ENCODE measurements at places on chromosomes 5 and 9.

DNA sequence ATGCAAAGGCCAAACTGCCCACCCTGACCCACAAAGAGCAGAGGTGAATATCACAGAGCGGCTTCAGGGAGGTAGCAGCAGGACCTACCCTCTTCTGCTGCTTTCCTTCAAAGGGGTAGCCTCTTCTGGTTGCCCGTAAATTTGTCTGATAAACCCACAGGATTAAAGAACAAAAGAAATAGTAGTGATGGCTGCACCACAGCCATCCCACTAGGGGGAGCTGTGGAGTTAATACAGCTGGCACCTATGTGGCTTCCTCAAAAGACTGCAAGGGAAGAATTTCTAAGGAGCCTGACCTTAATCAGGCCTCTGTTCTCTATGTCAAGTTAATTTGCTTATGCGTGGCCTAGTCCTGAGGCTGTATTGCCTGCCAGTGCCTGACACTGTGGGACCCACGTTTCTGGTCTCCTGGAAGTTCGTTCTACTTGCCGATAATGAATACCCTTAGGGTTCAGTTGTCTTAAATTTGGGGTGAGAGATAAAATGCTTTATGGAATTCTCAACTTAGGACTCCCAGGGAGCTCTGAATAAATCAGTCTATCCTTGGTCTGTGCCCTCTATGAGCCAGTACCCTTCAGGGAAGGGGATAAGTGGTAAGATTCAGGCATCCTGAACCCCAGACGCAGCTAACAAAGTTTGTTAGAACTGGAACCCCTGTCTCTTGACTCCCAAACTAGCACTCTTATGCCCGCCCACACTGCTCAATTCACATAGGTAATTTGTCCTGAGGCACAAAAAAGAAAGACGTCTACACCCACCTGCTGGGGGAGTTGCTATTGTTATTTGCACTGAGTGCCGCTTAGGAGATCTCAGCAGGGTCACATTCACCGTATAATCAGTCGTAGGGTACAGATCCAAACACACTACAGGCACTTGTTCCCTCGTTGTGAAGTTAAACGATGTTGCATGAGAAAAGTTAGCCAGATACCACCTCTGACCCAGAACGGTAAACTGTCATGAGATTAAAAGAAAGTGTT lies 77.1 kb downstream of the SUSD1 start:
- DNase-seq, result peak; percentile 6

DNA sequence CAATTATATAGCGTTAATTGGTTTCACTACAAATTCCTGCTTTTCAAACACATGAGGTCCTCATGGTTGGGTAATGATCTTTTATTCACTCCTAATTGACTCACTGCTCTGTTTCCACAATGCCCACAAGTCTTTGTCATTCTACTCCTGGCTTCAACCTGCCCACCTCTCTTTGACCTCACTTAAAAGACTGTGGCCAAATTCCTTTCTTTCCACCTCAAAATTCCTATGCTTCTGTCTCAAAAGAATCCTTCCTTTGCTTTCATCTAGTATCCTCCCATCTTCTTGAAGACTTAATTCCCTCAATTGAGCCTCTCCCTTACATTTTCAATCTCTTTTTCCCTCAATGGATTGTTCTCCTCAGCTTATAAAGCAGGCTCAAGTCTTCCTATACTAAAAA lies 4.9 kb downstream of the APBA1 start:
- no peak for DNase-seq

- no peak for DNase-seq
Observed at GRCh38 chr5:159616952-159617351, 286.7 kb upstream of the IL12B start.

GRCh38 chr5:136676685-136677084 lies 311.3 kb upstream of the TRPC7 start:
- DNase-seq, result no peak

DNA sequence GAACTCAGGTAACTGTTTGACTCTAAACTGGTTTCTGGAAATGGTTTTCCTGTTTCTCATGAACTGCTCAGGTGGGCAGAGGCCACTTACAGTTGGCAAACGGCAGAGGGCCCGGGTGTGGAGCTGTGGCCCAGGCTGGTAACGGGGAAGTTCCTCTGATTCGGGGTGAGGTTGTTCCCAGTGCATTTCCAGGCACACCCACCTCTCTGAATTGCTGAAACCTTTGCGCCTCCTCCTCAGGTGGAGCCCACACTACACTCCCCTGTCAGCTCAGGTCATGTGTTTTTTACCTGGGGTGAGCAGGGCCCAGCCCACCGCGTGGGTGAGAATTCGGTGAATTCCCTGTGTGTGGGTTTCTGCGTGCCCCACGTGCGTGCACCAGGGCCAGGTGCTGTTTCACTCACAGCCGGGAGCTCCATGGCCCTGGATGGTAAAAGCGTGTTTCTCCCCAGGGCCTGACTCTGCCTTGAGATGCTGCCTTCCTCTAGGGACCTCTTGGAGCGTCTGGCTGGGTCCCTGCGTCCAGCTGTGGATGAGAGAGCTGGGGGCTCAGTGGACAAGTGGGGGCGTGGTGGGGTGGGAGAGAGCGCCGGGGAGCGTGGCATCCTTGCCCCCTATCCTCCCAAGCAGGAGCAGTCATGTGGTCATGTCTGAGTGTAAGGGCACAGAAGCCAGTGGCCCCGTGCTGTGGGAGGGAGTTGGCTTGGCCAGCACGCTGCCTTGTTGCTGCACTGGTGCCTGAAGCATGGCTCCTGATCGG lies 33.5 kb upstream of the LPCAT1 start:
- no peak for DNase-seq

DNA sequence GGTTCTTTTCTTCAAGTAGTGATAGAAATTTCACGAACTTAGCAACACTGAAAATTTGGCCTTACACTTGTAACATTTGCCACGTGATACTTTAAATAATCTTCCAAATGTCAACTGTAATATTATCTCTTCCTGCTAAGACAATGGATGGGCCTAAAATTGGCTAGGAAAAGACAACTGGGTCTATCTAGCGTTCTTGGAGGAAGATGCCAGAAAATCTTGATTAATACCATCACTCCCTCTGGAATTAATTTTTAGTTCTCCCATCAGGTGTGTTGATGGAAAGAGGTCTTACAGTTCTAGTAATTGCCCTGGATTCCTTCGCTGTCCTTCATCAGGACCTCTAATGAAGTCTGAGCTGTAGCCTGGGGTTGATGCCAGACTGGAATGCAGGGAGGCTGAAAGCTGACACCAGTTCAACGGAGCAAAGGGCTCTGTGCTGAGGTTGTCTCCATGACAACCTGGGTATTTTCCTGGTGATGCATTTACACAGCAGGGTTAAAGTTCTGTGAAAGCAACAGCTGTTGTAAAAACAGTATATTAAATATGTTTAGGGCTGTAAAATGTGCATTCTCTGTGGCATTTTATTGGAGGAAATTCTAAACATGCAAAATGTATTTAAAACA lies 92.3 kb downstream of the GAS1 start:
- peak; percentile 62 for DNase-seq

GRCh38 chr9:17719053-17719452 lies 140.2 kb downstream of the SH3GL2 start:
- DNase-seq, result no peak

- no peak for DNase-seq
Observed at GRCh38 chr9:137710704-137711103, 91.9 kb downstream of the EHMT1 start.

GRCh38 chr9:104970271-104970987 lies 42.5 kb upstream of the ABCA1 start:
- no peak for DNase-seq

- no peak for DNase-seq
Observed at GRCh38 chr9:132014218-132014805, 65.4 kb downstream of the MED27 start.

GRCh38 chr5:10886497-10886896 lies 125.5 kb upstream of the DAP start:
- DNase-seq, result no peak

DNA sequence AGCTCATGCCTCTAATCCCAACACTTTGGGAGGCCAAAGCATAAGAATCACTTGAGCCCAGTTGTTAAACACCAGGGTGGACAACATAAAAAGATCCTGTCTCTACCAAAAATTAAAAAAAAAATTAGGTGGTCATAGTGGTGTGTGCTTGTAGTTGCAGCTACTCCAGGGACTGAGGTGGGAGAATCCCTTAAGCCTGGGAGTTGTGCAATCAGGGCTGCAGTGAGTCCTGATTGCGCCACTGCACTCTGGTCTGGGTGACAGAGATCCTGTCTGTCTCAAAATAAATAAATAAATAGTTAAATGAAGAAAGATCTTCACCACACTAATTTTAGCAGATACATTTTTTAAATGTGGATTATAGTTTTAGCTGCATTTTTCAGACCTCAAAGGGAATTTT lies 433.2 kb downstream of the MAT2B start:
- no peak for DNase-seq

DNA sequence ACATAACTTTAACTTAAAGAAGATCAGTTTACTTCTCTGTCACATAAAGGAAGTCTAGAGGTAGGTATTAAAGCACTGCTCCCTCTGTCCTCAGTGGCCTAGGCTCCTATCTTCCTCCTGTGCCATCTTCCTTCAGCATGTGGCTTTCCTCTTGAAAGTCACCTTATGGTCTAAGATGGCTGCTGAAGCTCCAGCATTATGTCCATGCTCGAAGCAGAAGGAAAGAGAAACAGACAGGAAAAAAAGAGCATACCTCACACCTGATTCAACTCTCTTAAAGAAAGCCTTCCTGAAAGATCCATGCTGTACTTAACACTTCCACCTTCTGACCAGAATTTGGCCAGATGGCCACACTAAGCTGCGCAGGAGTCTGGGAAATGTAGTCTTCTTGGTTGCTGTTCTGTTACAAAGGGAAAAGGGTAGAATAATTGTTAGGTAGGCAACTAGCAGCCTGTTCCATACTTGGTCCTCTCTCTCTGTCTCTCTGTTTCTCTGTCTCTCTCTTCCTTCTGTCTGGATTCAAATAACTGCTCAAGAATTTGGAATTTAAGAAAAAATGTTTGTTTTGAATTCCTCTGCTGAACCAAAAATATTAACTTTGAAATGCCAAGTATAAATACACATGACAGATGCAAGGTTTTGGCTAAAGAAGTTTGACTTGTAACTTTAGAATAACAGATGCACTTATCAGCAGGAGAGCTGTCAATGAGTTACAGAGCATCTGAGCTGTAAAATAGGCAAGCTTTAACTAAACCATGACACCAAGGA lies 16.0 kb downstream of the TMEM174 start:
- DNase-seq, result no peak

GRCh38 chr5:179802950-179803562 lies 3.6 kb downstream of the MGAT4B start:
- peak; percentile 73 for DNase-seq

Data from NCI-H1092 (cell line).